Stimulated activated naive CD8-positive, alpha-beta T cell treated with anti-CD3 and anti-CD28 coated beads, Interleukin-15, Interleukin-2, amounts not matched to agents 100 U/mL and 50 U/mL, for 24 hours (primary cell): ENCODE measurements at places on chromosomes 12 and 14.
A peak's percentile ranks its signal among the peaks of the same experiment; 100 is the strongest.

DNA sequence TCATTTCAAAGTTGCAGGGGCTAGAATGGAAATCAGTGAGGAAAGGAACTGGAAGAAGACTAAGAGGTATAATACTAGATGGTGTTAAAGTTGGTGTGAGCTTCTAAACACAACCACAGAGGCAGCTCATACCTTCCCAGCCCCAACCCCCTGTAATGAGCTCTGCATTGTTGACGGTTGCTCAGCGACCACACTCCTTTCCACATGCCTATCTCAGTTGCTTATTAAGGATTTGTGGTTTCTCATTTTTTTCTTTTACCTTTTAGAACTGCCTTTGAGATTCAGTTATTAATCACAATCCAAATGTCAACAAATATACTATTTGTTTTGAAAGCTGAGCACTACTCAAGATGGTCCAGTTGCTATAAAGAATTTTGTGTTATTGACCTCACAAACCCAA lies 62.1 kb upstream of the KIF21A start:
- no peak for DNase-seq

DNA sequence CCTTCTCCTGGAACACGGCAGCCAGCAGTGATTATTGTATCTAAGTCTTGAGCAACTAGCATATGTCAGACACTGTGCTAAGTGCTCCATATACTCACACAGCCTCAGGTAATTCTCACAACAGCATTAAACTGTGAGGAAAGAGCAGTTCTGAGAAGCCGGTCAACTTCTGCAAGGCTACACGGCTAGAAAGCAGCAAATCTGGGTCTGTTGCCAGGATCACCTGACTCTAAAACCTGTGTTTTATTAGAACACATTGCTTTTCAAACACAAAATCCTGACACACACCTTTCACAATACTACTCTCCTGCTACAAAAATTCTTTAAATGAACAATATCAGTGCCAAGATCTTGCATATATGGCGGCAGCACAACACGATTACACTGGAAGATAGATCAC lies 49.8 kb upstream of the CRACR2A start:
- no peak for DNase-seq

DNA sequence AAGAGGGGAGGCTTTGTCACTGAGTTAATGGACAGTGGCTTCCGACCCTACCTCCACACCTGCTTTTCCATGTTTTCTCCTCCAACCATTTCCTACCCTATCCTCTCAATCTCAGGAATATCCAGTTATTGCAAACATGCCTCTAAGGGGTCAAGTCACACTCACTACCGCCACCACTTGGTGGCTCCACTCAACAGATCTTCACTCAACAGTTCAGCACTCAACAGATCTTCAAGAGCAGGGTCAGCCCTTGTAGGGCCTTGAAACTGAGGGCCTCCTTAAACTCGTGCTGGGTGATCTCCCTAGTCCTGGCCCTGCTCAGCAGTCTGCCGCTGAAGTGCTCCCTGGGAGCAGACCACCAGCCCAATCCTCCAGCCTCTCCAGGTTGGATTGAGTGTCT lies 14.2 kb downstream of the ZNF641 start:
- DNase-seq = no peak

- DNase-seq = no peak
Observed at GRCh38 chr12:754851-755562, 2.6 kb downstream of the WNK1 start.

DNA sequence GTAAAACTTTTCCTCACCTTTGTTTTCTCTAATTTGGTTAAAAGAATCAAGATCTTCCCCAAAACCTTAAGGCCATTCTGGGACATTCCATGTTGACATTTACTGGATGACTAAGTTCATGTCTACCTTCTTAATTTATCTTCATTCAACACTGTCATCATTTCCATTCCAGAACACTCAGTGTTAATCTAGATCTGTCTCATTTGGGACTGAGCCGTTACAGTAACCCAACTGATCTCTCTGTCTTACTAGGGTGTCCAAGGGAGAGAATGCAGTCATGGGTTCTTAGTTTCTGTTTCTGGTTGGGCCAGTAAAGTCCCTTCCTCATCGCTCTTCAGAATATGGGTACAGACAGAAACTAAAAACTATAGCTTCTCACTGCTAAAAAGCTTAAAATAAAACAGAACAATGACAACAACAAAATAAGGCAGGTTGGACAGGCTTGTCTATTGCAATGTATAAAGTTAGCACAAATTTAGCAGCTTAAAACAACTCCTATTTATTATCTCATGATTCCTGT lies 144.8 kb downstream of the ASCL1 start:
- no peak for DNase-seq

- DNase-seq = no peak
Observed at GRCh38 chr12:42758806-42759205, 169.3 kb upstream of the PRICKLE1 start.

- DNase-seq = peak; percentile 100
Observed at GRCh38 chr12:52050758-52051541, at the start of gene NR4A1. Gene NR4A1, plus strand, starts transcription at chr12:52051442. Its CDS starts 2,887 bp downstream, at chr12:52054329.

- DNase-seq = peak; percentile 23
Observed at GRCh38 chr12:112908548-112908947, 1.8 kb downstream of the OAS1 start.

DNA sequence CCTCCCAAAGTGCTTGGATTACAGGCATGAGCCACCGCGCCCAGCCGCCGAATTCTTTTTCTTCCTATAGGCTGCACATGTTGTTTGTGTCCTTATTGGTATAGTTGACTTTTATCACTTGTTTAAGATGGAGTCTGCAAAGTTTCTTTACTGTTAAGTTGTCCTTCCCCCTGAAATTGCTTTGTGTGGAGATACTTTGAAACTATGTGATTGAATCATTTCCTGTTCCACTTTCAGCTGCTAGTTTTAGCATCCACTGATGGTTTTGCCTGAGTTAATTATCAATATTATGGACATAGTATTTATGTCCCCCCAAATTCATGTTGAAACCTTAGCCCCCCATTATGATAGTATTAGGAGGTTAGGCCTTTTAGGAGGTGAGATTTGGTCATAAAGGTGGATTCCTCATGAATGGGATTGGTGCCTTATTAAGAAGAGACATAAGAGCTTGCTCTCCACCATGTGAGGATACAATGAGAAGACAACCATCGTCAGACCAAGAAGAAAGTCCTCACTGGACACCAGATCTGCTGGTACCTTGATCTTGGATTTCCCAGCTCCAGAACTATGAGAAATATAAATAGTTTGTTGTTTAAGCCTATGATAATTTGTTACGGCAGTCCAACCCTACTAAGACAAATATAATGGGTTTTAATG lies 34.9 kb downstream of the PPHLN1 start:
- DNase-seq = no peak

GRCh38 chr12:24111086-24111485 lies 161.6 kb upstream of the SOX5 start:
- DNase-seq = no peak

- peak; percentile 4 for DNase-seq
Observed at GRCh38 chr14:78902010-78902623, 731.9 kb downstream of the NRXN3 start.

DNA sequence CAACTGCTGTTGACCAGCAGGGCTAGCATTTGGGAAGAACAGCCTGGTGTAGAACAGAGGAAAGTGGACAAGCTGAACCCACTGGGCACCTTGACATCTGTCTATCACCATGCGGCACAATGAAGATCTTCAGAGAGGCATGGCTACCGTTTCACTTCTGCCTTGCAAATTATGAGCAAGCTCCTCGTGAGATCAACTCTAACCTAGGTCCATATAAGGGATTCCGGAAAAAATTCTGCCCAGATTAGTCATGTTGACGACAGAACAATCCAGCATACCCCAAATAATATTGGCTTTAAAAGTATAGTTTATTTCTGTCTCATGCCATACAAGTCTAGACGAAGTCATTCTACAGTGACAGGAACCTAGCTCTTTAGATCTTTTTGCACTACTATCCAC lies 91.6 kb upstream of the ATF7IP start:
- DNase-seq = no peak

GRCh38 chr14:69268223-69268622 lies 8.3 kb downstream of the GALNT16 start:
- no peak for DNase-seq

DNA sequence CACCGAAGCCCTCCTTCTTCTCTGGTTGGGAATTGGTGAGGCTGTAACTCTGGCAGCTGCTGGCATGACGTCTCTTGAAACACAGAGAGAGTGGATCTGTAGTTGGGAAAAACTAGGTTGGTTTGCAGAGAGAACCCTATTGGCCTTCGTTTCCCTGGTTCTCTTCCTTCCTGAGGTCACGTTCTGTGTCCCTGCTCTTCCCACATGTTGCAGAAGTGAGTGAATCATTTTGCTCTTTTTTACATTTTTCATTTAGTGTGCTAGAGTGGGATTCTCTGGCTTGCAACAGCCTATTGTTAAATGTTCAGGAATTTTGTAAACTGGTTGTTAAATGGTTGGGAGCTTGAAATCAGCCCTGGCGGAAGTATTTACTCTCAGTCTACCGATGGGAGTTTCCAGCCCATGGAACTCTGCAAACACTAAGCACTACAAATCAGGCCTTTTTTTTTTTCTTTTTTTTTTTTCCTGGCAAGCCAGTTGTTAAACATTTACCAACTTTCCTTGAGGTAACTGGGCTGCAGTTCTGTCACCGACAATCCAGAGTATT lies 26.8 kb upstream of the CKAP4 start:
- DNase-seq = no peak

DNA sequence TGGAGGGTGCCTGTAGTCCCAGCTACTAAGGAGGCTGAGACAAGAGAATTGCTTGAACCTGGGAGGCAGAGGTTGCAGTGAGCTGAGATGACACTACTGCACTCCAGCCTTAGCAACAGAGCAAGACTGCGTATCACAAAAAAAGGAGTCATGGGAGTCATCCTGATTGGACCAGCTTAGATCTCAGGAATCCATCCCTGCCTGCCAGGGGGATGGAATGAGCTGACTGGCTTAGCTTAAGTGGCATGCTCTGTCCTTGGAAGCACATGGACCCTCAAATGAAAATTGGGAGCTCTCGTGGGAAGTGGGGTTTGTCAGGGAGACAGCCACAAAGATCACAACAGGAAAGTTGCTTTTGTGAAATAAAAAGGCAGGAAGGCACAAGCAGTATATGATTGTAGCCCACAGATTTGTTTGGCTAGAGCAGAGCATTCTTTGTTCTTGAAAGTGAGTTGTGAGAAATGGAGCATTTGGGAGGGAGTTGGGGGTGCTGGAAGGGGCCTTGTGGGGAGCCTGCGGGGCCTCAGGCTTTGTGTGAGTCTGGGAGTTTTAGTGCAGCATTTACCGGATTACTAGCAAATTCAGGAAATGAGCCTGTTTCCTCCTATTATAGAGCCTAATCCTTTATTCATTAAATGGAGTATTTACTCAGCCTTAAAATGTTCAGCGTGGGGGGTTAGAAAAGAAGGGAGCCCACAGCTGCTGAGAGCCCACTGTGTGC lies 30.7 kb downstream of the DGLUCY start:
- DNase-seq = no peak

GRCh38 chr12:100061814-100062213 lies 77.1 kb upstream of the ANKS1B start:
- no peak for DNase-seq

GRCh38 chr14:80475074-80475473 lies 263.8 kb upstream of the DIO2 start:
- no peak for DNase-seq

DNA sequence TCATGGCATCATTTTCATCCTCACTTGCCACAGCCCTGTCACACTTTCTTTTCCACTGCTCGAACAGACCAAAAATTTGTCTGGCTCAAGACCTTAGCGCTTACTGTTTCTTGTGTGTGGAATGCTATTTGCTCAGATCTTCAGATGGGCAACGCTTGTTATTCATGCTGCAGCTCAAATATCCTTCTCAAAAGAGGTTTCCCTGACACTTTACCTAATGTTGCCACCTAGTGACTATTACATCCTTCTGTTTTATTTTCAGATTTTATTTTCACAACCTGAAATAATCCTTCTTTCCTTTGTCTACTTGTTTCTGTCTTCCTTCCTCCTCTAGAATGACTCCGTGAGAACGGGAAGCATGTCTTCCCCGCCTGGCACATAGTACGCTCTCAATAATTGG lies 5.6 kb downstream of the FBXO33 start:
- DNase-seq = no peak

GRCh38 chr14:102020058-102020971 lies 55.9 kb downstream of the DYNC1H1 start:
- DNase-seq = peak; percentile 52

DNA sequence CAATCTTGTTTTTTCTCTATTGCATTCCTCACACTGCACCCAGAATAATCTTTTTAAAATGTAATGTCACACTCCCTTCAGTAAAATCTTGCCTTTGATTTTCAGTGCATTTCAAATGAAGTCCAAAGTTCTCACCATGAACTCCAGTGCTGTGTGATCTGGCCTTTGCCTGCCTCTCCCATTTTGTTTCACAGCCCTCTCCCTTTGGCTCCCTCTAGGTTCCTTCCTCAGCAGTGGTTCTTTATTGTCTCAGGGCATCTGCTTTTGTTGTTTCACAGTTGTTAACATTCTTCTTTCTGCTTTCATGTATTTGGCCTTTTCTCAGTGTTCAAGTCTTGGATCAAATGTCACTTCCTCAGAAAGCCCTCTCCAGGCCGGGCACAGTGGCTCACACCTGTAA lies 84.5 kb upstream of the AMN1 start:
- no peak for DNase-seq

- DNase-seq = no peak
Observed at GRCh38 chr14:35257809-35258208, 34.4 kb upstream of the PSMA6 start.

DNA sequence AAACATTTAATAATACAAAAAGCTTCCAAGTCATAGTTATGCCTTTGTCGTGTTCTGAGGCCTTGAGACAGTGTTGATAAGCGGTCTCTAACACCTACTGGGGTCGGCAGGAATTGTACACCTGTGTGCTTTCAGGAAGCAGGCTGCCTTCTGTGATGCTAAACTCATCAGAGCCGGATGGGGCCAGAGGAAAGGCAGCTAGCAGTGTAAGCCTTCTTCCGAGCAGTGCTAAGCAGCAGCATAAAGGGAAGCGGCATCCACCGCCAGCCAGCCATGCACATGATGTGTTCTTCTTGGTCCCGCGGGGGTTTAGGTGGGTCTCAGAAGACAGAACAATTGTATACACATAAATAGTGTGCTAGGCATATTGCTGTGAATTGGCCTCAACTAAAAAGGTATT lies 159.3 kb downstream of the SLC15A4 start:
- DNase-seq = no peak
